HuH-7 (cell line): ENCODE measurements at places on chromosomes 3 and 15.

GRCh38 chr15:32834156-32834555 is 116.4 kb downstream of the GREM1 start:
- no peak for DNase-seq

- DNase-seq = no peak
Measured at GRCh38 chr3:53704363-53704725, 141.9 kb downstream of the CHDH start.

- no peak for DNase-seq
Measured at GRCh38 chr15:80155001-80155377, 2.2 kb downstream of the FAH start.

- DNase-seq = peak; percentile 87
Measured at GRCh38 chr3:4976109-4976508, 3.1 kb upstream of the BHLHE40 start.

GRCh38 chr3:32249184-32249782 is 10.8 kb downstream of the CMTM8 start:
- no peak for DNase-seq
